Hippocampal formation (tissue), 2 donors: ENCODE measurements at places on chromosomes 1 and 21.

GRCh38 chr1:236979149-236979900 is 24.9 kb downstream of the MT1HL1 start:
- no peak for DNase-seq

GRCh38 chr1:81125672-81126071 is 675.1 kb upstream of the ADGRL2 start:
- no peak for DNase-seq

GRCh38 chr1:14660801-14661200 is 62.3 kb downstream of the KAZN start:
- no peak for DNase-seq

GRCh38 chr1:11771481-11772043 is 9.6 kb downstream of the C1orf167 start:
- DNase-seq = no peak

- no peak for DNase-seq
Measured at GRCh38 chr1:53637511-53638359, 101.2 kb downstream of the GLIS1 start.

DNA sequence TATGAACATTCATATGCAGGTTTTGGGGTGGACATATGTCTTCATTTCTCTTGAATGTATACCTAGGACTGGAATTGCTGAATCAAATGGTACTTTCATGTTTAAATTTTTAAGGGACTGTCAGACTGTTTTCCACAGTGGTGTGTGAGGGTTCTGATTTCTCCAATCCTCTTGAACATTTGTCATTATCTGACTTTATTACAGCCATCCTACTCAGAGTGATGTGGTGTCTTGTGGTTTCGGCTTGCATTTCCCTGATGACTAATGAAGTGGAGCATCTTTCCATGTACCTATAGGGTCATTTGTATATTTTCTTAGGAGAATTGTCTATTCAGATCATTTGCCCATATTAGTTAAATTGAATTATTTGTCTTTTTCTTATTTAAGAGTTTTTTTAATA is 35.4 kb upstream of the ZNF281 start:
- DNase-seq = no peak

- DNase-seq = no peak
Measured at GRCh38 chr21:29018540-29018939, 609 bp downstream of the RWDD2B start.

- DNase-seq = no peak
Measured at GRCh38 chr21:45097827-45098387, 23.5 kb downstream of the ADARB1 start.

GRCh38 chr1:93907718-93908117 is 1.5 kb downstream of the GCLM start:
- no peak for DNase-seq

DNA sequence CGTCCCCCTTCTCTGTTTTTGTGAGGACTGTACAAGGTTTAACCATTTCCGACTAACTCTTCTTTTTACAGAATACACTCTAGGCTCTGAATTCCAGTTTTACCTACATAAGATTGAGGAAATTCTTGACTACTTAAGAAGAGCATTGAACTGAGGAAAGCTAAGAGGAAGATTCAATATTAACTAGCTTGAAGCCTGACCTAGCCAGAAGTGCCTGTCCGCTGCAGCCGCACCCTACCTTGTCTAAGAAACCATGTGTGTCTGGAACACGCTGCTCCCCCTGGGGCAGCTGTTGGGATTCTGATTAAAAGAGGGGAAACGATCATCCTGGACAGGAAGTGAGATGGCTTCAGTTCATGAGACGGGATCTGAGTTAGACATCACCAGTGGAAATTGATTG is 28.9 kb downstream of the CA6 start:
- no peak for DNase-seq

GRCh38 chr1:11482701-11483479 is 3.9 kb downstream of the DISP3 start:
- DNase-seq = no peak

DNA sequence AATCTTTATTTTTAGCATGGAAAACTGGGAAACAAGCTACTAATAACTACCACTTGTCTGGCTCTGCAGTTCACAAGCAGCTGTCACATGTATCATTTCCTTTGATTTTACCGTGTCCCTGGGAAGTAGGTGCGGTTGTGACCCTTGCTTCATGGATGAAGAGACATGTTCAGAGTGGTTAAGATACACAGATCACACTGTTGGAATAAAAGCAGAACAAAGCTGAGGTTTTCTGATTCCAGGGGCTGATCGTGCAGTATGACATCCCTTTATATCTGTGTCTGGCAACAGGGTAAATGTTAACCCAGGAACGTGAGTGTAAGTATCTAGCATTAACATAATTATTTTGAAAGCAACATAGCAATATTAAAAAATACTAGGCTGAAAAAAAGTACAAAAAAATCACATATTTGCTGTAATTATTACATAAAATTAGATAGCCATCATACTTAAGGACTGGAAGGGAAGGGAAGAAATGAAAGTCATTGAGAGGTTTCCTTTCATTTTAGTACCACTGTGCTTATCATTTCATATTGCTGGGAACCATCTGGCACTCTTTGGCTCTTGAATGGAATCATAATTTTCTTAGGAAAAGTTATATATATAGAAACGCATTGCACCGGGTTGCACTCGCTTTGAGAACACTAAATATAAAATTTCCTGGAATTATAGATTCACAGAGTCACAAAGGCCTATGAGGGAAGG is 62.8 kb upstream of the PAXBP1 start:
- no peak for DNase-seq

DNA sequence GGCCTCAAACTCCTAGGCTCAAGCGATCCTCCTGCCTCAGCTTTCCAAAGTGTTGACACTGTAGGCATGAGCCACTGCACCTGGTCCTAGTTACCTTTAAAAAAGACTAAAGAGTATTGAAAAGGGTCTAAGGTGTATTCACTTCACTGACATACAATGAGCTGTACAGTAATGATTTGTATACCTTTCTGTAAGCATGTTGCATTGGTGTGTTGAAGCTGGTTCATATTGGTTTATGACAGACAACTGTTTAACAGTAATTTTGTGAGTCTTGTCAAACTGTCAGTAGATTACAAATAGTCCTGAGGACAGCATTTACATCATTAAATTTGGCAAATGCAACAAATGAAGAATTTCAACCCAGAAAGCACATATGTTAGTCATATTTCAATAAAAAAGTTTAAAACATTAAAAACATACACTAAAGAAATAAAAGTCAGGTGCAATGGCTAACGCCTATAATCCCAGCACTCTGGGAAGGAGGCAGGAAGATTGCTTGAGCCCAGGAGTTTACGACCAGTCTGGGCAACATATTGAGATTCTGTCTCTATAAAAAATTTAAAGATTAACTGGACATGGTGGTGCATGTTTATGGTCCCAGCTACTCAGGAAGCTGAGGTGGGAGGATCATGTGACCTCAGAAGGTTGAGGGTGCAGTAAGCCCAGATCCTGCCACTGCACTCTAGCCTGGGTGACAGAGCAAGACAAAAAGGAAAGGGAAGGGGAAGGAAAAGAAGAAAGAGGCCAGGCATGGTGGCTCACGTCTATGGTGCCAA is 88.3 kb upstream of the HP1BP3 start:
- DNase-seq = no peak

- no peak for DNase-seq
Measured at GRCh38 chr21:34262469-34262845, 101.3 kb upstream of the KCNE2 start.

GRCh38 chr1:204206121-204206520 is 7.7 kb downstream of the GOLT1A start:
- no peak for DNase-seq

- peak; percentile 6 for DNase-seq
Measured at GRCh38 chr1:197774466-197775281, 606 bp downstream of the DENND1B start.
